LHCN-M2 (cell line): ENCODE measurements at places on chromosomes 16 and 17. TPM values are rescaled to one million over a fixed set of nuclear protein-coding genes. Genes with fewer than 3 reads are reported as not detected.

Gene ALOX12B
- total RNA-seq, result 0.06 TPM in 1 of 2 replicates, not detected in the other

Gene NHERF1
- total RNA-seq, result 97.6 and 119 TPM in 2 replicates

Gene PRSS27
- 1.0 and 1.4 TPM in 2 replicates for total RNA-seq

Gene TNS4
- total RNA-seq, result not detected in 2 replicates

Gene SLC38A8
- total RNA-seq, result not detected in 2 replicates

Gene RPGRIP1L
- 15.6 and 22.3 TPM in 2 replicates for total RNA-seq

Gene SRCIN1
- not detected in 2 replicates for total RNA-seq

Gene MAPK8IP3
- total RNA-seq, result 45.9 and 55.4 TPM in 2 replicates

Gene TSNAXIP1
- total RNA-seq, result 0.77 and 1.6 TPM in 2 replicates

Gene VPS25
- 67.5 and 71.0 TPM in 2 replicates for total RNA-seq

Gene SLFN12L
- total RNA-seq, result 0.19 TPM in 1 of 2 replicates, not detected in the other

- DNase-seq, result no peak
Observed at GRCh38 chr16:3095869-3096268, 3.2 kb downstream of the ZSCAN10 start.

GRCh38 chr16:17384471-17384870, 86.3 kb downstream of the XYLT1 start:
- DNase-seq, result no peak

DNA sequence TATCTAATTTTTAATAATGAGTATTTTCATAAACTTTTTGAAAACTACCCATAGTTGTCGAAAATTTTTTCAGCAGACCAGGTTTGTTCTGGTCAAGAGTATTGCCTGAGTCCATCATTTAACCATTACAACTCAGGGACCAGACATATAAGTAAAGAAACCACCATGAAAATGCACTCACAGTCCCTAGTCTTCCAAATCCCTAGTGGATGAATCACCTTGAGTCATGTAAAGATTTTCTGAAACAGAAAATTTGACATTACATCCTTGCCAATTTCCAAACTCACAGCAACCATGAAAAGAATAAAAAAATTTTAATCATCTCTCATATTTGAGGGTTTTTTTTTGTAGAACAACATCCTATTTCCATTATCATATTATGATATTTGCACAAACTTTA, 1337.5 kb upstream of the CDH8 start:
- no peak for DNase-seq

- DNase-seq, result no peak
Observed at GRCh38 chr17:38926293-38927070, 1.1 kb downstream of the LASP1NB start.

- DNase-seq, result no peak
Observed at GRCh38 chr16:84957192-84957591, 54.1 kb downstream of the ZDHHC7 start.

GRCh38 chr17:9880582-9880999, 24.5 kb downstream of the RCVRN start:
- no peak for DNase-seq

DNA sequence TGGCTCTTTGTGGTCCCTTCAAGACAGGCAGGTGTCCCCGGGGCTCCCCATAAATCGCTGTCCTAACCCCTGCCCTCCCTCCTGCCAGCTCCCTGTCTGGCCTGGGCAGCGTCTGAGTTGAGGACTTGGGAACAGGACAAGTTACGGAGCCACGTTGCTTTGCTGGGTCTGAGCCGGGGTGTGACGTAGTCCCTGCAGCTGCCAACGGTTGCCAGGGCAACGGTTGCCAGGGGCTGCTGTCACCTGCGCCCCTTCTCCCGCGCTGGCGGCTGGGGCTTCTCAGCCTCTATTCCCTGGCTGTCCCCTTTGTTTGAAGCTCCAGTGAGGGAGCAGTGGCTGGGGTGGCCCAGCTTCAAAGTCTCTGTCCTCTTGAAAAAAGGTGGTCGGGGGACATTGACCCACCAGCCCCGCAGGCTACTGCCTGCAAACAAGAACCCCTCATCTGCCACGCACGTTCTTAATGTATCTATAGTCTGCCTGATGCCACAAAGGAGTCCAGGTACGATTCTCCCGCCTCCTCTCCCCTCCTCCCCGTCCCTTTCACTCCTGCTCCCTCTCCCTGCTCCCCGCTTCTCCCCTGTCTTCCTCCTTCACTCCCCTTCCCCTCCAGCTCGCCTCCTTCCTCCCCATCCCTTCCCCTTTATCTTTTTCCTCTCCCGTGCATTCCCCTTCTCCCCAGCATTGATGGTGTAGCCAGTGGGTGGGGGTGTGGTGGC, 10.9 kb downstream of the ADGRG1 start:
- DNase-seq, result no peak

DNA sequence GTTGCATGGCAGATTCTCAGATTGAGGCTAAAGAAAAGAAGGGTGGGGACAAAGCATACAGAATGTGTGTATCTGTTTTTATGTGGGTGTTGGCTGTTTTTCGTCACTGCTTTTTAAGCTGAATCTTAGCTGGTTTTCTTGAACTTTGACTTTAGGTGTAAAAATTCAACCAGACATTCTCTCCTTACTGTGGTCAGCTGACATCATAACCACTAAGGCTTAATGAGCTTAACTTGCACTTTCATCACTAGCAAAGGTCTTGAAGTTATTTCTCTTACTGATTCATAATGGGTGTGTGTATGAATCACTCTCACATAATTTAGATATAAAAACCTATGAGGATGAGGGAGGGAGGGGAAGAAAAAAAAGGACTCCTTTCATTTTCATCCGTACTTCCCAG, 4.0 kb upstream of the CDC6 start:
- DNase-seq, result peak; percentile 95

- no peak for DNase-seq
Observed at GRCh38 chr16:1043881-1044451, 28.6 kb upstream of the SSTR5 start.

DNA sequence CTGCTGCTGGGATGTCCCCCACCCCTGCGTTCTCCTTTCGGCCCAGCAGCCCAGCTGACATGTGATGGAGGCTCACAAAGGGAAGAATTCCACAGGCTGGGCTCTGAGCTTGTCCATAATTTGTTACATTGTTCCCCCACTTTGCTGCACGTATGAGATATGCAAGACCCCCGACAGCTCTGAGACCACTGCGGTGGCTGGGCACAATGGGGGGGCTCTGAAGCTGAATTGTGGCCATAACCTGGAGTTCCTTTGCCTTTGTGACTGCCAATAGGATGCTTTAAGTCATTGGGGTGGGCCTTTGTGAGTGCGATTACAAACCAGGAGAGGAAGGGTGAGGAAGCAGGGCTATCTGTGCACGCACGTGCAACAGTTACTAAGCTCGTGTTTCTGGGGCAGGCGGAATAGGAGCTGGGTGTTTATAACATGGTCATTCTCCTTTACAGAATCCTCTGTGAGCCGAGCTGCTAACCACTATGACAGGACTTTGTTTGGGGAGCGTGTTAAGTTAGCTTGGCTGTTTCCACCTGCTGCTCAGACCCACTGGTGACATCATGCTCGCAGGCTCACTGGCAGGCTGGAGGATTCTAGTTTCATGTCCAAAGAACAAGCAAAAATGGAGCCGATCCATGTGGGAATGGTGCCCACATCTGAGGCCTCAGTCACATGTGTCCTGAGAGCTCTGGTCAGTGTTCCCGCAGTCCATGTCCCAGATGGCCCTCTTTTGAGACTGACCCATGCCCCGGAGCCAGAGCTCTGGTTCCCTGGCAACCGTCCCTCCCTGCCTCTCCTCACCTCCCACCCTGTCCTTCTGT, 208.3 kb upstream of the SALL1 start:
- peak; percentile 2 for DNase-seq

- no peak for DNase-seq
Observed at GRCh38 chr17:58308173-58308984, 20.2 kb downstream of the TSPOAP1 start.

DNA sequence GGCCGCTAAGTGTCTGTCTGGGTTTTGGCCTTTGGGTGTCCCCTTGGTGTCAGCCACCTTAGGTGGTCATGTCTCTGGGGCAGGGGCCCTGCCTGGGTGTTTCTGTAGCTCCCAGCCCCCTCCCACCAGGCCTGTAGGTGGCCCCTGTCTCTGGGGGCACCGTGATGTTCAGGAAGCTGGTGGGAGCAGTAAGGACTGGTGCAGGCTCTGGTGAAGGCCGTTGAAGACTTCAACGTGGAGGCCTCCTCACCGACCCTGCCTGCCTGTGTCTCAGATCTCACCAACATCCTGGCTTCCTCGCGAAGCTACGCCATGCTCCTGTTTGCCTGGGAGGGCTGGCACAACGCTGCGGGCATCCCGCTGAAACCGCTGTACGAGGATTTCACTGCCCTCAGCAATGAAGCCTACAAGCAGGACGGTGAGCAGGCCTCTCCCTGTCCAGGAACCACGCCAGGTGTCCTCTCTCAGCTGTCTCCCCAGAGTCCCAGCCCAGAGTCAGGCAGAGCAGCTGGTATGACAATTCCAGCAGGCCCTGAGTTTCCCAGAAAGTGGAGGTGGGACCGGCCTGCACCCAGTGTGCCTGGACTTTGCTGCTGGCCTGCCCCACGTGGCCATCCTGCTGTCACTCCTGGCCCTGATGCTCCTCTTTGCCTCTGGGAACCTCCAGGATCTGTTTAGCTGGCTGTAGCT, 2.8 kb downstream of the ACE start:
- DNase-seq, result no peak

DNA sequence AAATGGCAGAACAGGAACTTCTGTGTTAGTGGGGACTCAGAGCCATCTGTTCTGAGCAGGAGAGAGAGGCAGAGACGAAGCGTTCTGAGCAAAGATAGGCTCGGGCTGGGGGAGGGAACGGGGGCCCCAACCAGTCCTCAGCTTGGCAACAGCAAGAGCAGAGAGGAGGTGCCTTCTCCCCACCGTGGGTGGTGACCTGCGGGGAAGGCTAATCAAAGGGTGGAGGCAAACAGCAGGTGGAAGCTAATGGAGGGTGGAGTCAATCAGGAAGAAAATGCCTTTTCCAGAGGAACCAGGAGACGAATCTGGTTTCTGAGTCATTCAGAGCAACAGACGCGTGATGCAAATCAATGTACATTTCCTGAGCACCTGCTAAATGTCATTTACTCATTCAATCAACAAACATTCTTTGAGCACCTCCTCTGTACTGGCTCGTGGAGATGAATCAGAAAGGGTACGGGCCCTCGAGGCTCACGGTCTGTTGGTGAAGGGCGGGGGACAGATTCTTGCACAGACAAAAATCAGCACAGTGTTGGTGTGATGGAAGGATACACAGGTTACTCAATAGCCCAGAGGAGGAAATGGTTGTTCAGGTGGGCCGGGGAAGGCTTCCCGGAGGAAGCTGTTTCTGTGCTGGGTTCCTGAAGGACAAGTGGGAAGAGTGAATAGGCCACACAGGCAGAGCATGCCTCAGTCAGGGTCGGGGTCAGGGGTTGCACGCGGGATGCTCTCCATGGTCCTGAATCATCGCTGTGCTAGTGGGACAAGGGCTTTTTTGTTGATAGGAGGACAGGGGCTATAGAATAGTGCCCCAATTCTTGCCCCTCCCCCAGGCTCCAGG, 5.7 kb upstream of the SPNS2 start:
- peak; percentile 24 for DNase-seq

GRCh38 chr16:88540346-88540977, 29.7 kb upstream of the ZC3H18 start:
- DNase-seq, result no peak

- DNase-seq, result no peak
Observed at GRCh38 chr16:78562650-78563049, 463.2 kb downstream of the WWOX start.

DNA sequence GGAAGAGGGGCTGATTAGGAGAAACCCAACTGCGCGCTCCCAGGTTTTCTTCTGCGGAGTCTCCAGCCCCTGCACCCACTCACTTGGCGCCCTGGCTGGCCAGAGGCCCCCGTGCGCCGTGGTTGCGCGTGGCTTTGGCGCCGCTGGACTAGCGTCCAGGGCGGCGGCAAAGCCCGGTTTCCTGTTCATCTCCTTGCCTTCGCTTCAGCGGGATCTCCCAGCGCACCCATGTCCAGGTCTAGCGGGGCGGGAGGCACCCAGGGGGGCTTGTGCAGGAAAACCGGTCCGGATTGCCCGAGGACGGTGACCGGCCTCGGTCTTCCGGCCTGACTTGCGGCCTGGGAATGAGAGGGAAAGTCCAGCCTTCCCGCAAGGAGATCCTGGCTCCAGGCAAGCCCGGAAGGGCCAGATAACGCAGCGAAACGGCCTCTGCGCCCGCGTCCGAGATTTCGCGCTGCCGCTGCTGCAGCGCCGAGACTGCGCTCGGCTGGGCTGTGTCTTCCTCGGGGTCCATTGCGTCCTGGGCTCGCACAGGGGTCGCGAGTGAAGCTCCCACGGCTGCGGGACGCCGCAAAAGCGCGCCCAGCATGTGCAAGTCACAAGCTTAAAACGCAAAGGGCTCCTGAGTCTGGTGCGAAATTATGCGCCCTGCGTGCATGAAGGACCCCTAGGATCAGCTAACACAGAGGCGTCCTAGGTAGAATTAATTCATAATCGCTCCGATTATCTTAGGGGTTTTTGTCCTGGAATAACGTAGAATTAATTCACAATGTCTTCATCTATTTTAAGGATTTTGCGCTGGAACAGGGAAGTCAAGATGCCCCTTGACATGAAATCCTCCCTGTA, 5.7 kb downstream of the FOXF1 start:
- no peak for DNase-seq

DNA sequence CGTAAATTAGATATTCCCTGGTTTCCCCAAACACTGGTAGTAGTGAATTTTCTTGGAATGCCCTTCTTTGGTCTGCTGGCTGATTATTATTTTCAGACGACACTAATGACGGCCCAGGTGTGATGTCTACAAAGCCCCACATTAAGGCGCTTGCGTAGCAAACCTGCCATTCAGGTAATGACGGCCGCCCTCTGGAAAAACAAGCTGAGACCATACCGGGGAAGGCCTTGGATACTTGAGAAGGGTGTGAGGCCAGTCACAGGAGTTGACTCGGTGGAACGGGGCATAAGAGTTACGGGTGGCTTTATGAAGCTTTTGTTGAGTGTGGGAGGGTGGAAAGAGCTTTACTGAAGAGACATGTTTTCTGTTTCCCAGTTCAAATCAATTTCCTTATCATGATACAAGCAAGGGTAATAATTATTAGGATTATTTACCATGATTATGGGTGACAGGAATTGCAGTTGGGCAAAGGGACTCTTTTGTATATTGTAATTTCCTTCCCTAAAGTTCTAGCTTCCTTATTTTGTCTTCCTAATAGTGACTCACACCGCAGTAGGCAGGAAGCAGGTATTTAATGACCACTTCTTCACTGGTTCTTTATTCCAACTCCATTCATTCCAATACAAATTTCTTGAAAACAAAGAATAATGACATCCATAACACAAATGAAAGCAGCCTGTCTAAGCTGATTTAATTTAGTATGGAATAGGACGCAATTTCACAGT, 24.8 kb downstream of the KRT23 start:
- DNase-seq, result no peak

GRCh38 chr16:88343271-88343791, 39.4 kb upstream of the ZNF469 start:
- no peak for DNase-seq
